NCI-H526 treated with DMSO at 0.1 percent for 48 hours (cell line): ENCODE measurements at places on chromosomes 5 and 9.

DNA sequence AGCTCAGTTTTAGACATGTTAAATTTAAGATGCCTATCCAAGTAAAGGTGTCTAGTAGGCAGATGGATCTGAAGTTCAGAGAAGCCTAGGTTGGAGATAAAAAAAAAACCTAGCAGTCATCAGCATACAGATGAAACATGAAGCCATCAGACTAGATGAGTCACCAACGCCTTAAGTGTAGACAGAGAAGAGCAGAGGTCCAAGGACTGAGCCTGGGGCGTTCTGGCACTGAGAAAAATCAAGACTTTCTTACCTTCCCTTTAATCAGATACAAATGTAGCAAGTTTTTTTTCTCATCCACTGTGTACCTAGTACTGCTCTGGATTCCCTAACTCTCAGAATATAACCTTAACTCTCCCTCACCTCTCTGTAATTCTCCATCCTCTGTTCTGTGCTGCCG lies 97.3 kb downstream of the SIL1 start:
- no peak for DNase-seq

DNA sequence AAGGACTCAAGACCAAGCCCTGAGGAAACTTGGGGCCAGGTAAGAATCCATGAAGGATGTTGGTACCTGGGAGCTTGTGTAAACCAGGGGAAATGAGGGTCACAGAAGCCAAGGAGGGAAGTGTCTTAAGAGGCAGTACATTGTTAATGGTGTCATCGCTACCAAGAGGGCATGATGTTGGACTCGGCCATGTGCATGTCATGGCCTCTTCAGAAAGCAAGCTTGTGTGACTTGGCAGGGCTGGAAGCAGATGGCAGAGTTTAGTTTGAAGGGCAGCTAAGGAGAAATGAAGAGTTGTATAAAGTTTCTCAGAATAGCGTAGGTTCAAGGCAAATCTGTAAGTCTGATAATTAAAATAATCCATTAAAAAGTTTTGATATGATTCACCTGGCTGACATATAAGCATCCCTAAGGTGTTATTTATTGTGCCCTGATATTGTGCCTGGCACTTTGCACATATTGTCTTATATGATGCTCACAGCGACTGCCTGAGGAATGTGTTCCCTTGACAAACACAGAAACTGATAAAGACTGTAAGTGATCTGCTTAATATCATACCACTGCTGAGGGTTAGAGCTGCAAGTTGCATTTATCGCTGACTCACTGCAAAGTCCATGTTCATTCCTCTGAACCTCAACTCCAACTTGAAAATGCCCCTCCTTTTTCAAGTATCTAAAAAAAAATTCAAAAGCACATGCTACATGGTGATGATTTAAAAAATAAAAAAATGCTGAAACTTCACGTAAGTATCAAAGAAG lies 81.3 kb upstream of the PTPN3 start:
- DNase-seq, result no peak

DNA sequence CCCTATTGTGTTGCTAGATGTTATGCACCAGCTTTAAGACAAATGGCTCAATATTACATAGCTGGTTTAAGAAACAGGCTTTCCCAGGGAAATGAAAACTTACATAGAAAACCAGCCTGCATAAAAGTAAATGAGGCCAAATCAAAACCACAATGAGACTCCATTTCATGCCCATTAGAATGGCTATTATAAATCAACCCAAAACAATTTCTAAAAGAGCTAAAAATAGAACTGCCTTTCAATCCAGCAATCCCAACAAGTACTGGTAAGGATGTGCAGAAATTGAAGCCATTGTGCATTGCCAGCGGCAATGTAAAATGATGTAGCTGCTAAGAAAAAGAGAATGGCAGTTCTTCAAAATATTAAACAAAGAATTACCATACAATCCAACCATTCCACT lies 1170.0 kb upstream of the CDH9 start:
- DNase-seq, result no peak

GRCh38 chr9:130138791-130139190 lies 33.4 kb upstream of the NCS1 start:
- no peak for DNase-seq

- no peak for DNase-seq
These were observed 31.3 kb downstream of the IRX4 start for GRCh38 chr5:1851290-1851934.

- DNase-seq, result no peak
These were observed 19.3 kb upstream of the INSYN2B start for GRCh38 chr5:169999621-170000020.

DNA sequence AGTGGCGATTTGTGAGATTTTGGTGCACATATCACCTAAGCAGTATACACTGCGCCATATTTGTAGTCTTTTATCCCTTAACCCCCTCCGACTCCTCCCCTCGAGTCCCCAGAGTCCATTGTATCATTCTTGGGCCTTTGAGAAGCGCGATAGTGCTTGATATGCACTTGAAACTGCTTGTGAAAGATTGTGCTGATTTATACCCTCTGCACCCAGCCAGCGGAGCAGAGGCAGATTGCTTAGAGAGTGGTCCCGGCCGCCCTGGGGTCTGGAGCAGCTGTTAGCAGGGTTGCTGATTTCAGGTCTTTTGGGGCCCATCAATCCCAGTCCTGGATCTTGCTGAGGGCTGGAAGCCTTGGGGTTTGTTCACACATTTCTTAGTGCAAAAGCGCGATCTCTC lies 13.0 kb upstream of the FAM240B start:
- DNase-seq, result no peak

DNA sequence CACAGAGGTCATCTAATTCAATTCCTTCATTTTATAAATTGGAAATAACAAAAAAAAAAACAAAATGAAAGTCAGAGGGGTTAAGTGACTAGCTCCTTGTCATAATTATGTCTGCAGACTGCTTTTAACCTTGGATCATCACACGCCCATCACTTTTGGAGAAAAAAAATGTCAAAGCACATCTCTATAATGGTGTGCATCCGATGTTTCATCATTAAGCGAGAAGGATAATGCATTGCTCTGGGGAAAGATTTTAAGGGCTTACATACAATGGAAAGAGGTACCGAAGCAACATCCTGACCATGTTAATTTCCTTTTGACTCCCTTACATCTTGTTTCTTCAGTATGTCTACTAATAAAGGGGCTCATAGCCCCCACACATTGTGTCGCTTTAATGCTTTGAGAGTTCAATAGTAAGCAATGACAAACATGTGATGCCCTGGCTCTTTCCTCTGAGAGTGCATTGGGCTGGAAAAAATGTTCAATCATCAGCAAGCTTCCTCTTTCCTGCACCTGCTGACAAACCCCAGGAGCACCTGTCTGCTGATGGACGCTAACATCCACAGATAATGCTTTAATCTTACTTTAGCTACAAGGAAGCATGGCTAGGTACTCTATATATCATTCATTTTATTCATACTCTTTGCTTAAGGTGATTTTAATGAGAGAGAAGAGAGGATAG lies 242.2 kb downstream of the SMARCA2 start:
- DNase-seq, result peak; percentile 23

GRCh38 chr5:33340195-33340594 lies 100.6 kb upstream of the TARS1 start:
- DNase-seq, result no peak

DNA sequence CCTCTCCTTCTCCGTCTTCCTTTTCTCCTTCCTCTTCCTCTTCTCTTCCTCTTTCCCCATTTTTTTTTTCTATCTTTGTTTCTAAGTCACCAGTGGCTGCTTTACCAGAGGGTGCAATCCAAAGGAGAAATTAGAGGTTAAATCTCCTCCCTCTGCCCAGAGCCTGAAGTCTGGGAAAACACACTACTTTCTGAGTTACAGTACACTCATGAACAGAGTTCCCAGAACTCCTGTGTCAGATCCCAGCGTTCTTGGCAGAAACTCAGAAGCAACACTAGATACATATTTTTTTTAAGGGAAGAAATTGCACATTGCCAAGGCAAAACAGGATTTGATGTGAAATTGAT lies 189.0 kb downstream of the SNCAIP start:
- no peak for DNase-seq

- DNase-seq, result no peak
These were observed 797.9 kb downstream of the TLE4 start for GRCh38 chr9:80369641-80370040.

- no peak for DNase-seq
These were observed 361.6 kb upstream of the RIOK2 start for GRCh38 chr5:97544678-97545077.

DNA sequence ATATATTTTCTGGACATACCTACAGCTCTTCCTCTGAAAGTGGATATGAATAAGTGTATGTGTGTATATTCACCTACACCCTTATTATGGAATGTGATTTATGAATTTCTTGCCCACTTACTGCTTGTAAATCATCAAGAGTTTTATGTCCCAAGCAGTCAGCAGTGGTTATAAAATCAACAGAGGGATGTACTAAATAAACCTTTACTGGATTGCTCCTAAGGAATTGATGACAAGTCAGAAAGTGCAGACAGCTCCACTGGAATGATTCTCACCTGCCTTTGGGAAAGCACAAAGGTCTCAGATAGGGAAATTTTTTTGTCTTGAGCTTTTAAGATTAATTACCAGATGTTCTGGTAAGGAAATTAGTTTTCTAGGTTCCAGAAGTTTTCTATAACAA lies 9.3 kb downstream of the TMEM174 start:
- no peak for DNase-seq

GRCh38 chr5:138961729-138962128 lies 86.6 kb upstream of the LRRTM2 start:
- DNase-seq, result no peak

GRCh38 chr9:116692616-116693015 lies 5.5 kb downstream of the TRIM32 start:
- DNase-seq, result no peak

- no peak for DNase-seq
These were observed 378.6 kb downstream of the ICE1 start for GRCh38 chr5:5800801-5801761.

DNA sequence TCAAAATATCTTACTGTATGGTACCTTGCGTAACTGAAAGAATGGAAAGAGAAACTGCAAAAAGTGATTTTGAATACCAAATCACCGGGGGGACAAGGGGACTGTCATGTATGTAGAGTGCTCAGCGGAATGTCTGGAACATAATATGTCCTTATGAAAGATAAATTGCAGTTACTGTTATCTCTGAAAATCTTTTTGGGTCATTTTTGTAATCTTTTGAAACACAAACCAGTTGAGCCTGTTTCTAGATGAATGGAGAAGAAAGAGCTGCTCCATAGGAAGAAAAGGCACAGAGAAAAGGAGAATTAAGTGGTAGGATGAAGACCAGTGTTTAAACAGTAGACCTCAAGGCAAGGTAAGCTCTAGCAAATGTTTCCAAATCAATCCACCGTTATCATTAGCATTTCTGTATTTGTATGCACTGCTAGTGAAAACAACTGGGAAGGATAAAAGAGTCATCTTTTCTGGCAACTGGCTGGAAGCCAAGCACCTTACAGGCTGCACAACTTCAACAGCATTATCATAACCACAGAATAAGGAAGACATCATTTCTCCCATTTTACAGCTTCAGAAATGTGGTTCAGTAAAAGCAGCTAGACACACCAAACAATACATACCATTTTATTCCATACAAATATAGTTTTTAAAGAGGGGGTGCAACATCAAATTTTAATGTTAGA lies 158.5 kb downstream of the TRPM3 start:
- DNase-seq, result no peak

DNA sequence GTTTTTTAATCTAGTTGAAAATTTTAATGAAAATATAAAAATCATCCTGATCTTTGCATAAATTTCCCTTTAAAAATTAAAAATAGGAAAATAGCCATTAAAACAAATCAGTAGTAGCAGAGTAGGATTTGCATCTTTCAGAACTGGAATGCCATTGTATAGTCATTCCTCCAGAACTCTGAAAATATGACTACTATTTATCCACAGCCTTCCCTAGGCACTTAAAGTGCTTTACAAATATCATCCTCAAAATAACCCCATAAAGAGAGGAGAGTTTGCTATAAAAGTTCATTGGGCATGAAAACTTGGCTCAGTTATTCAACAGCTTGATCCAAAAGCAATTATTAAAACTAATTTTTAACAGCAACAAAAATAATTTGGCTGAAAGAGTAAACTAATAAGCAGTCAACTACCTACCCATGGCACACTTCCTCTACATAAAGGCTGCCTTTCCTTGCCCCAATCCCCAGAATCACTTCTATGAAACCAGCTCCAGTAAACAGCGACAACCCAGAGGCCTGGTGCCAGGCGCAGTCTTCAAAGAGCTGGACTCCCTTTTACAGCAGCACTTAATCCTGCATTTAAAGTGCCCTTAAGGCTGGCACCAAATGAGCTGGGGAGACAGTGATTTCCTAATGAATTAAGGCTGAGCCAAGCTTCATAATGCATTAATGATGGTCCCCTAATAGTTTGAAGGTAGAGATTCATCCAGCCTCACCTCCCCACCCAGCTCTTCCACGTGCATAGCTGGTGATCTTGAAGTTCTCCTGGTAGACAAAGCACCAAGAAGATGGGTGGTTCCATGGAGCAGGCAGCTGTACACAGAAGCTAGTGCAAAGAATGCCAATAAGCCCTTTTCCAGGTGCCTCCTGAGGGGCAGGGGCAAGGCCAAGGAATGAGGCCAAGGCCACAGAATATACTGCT lies 36.1 kb downstream of the LHFPL2 start:
- no peak for DNase-seq

GRCh38 chr9:92723801-92724323 lies 40.8 kb downstream of the BICD2 start:
- DNase-seq, result no peak

DNA sequence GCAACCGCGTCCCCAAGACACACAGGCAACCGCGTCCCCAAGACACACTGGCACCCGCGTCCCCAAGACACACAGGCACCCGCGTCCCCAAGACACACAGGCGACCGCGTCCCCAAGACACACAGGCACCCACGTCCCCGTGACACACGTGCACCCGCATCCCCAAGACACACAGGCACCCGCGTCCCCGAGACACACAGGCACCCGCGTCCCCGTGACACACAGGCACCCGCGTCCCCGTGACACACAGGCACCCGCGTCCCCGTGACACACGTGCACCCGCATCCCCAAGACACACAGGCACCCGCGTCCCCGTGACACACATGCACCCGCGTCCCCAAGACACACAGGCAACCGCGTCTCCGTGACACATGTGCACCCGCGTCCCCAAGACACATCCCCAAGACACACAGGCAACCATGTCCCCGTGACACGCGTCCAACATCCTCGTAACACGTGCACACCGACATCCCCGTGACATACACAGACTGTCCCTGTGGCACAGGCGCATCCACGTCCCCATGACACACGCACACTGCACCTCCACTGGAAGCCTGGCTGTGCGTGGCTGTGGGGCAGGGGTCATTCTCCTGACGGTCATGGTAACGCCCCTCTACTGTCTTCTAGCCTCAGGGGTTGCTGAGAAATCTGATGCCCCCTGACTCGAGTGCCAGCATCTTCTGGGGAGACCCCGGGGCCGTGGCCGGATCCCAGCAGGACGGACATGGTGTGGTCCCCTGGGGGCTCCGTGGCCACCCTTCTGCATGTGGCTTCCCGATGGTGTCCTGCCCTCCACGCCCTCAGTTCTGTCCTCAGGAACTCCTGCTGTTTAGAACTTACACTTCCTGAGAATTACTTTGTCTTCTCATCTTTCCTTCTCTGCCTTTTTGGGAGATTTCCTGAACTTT lies 24.1 kb downstream of the EXD3 start:
- DNase-seq, result no peak
